ENCODE measurements at places on chromosomes 2 and 18.

- H3K4me1 ChIP-seq, result no peaks in the 10 kb centered on the region
- no peak for DNase-seq
- no peaks in the 10 kb centered on the region for H3K27me3 ChIP-seq
Measured at GRCh38 chr18:51169731-51170130, 27.8 kb downstream of the MEX3C start.

GRCh38 chr2:86500325-86501083 lies 59.3 kb downstream of the KDM3A start:
- no peak overlapping the region for H3K4me3 ChIP-seq
- no peak overlapping the region for H3K27ac ChIP-seq
- DNase-seq, result no peak
- H3K4me1 ChIP-seq, result no peaks in the 10 kb centered on the region
- no peaks in the 10 kb centered on the region for H3K27me3 ChIP-seq
- H3K36me3 ChIP-seq, result peaks cover 91% of the 10 kb centered on the region

DNA sequence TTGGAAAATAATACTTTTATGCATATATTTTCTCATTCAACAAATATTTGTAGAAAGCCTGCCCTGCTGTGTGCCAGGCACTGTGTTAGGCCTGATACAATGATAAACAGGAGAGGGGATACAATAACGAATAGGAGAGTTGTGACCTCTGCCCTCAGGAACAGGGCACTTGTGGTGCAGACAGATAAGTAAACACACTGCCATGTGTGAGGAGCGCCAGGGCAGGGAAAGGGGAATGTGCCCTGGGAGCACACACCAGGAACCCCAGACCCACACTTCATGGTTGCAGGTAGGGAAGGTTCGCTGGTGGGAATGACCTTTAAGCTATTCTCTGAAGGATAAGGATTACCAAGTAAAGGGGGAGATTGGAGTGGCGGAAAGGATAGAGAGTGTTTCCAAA lies 42.2 kb upstream of the DSC1 start:
- DNase-seq, result no peak
- H3K4me3 ChIP-seq, result no peak overlapping the region
- H3K27ac ChIP-seq, result no peak overlapping the region
- no peaks in the 10 kb centered on the region for H3K4me1 ChIP-seq
- H3K27me3 ChIP-seq, result no peaks in the 10 kb centered on the region

- no peaks in the 10 kb centered on the region for H3K36me3 ChIP-seq
- DNase-seq, result no peak
- no peak overlapping the region for H3K27ac ChIP-seq
- peaks cover 5% of the 10 kb centered on the region for H3K27me3 ChIP-seq
- H3K4me1 ChIP-seq, result no peaks in the 10 kb centered on the region
Measured at GRCh38 chr2:173059971-173060461, 15.6 kb upstream of the MAP3K20 start.

- H3K4me3 ChIP-seq, result no peak overlapping the region
- no peaks in the 10 kb centered on the region for H3K36me3 ChIP-seq
- no peak overlapping the region for H3K27ac ChIP-seq
- peaks cover 9% of the 10 kb centered on the region for H3K4me1 ChIP-seq
- DNase-seq, result no peak
- no peaks in the 10 kb centered on the region for H3K27me3 ChIP-seq
Measured at GRCh38 chr2:10158681-10159080, 36.1 kb downstream of the RRM2 start.

DNA sequence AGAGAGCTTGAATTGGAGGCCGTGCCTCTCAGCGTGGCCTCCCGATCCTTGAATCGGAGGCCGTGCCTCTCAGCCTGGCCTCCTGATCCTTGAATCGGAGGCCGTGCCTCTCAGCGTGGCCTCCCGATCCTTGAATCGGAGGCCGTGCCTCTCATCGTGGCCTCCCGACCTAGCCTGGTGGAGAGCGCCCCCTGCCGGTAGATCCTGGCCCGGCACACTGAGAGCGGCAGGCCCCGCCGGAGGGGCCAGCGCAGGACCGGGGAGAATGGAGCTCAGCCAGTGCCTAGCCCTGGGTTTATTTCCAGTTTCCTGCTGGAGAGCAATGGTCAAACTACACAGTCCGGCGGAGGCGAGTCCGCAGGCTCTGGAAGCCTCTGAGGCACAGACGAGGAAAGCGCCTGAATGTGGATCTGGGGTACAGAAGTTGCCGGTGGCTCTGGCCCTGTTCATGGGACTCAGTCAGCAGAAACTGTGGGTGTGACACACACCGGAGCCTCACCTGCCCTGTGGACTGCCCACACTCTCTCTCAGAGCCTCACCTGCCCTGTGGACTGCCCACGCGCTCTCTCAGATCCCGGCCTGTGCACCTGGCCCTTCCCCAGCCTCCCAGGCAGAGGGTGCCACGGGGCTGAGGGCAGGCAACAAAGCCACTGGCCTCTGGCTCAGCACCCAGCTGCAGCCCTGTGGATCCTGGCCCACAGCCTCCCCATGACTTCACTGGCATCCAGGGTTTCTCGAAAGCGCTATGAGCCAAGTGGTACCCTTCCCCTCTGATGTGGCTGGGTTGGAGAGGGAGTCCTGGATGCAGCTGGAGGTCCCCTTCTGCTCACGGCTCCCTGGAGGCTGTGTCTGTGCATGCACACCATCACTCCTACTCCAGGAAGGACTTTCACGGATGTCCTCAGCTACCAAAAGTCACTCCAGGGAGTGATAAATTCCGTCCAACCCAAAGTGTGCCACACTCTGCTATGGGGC lies 1.5 kb downstream of the IL36B start:
- no peaks in the 10 kb centered on the region for H3K4me1 ChIP-seq
- no peak for DNase-seq
- no peaks in the 10 kb centered on the region for H3K27me3 ChIP-seq

DNA sequence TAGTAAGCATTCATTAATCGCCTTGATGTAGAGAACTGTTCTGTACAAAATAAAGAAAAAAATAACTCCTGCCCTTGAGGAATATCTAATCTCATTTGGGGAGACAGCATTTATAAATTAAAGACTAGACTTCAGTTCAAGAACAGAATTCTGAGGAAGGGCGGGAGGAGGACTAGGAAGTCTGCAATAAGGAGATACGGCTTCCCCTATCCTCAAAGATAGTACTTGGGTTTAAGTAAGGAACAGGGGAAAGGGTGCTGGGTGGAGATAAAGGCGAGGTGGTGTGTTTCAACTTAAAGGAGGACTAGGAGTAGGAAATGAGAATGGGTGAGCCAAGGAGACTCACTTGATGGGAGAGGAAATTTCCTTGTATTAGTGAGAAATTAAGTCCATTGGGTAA lies 121.9 kb upstream of the MSTN start:
- peaks cover 12% of the 10 kb centered on the region for H3K4me1 ChIP-seq
- DNase-seq, result no peak
- H3K27me3 ChIP-seq, result peaks cover 17% of the 10 kb centered on the region
- no peak overlapping the region for H3K27ac ChIP-seq

GRCh38 chr18:76532875-76533274 lies 37.8 kb upstream of the ZNF516 start:
- H3K4me3 ChIP-seq, result no peak overlapping the region
- DNase-seq, result no peak
- no peak overlapping the region for H3K27ac ChIP-seq
- H3K27me3 ChIP-seq, result peaks cover 4% of the 10 kb centered on the region
- H3K4me1 ChIP-seq, result peaks cover 7% of the 10 kb centered on the region

DNA sequence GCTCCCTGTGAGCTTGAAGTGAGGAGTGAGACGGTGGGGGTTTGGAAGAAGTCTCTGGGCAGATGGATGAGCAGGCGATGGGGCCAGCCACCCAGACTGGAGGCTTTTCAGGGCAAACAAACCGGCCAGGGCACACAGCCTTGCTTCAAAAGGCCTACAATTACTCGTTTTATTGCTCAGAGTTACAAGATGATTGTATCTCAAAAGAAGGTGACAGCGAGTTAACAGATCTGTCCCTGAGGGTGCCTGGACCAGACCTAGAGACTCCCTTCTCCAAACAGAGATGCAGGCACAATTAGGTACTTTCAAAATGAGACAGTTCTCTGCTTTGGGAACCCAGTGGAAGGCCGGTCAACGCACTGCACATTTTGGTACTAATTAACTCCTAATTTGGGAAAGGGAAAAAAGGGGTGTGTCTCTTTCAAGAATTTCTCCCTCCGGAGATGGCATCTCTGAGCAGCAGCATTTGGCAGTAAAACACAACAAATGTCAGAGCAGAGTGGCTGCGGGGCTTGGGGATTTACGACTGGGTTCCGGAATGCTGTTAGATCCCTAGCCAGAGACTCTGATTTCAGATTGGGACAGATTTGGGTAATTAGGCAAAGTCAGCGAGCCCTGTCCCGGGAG lies 226.7 kb downstream of the TTC32 start:
- H3K36me3 ChIP-seq, result no peaks in the 10 kb centered on the region
- no peak overlapping the region for H3K27ac ChIP-seq
- no peak for DNase-seq
- peaks cover 10% of the 10 kb centered on the region for H3K27me3 ChIP-seq
- no peak overlapping the region for H3K4me3 ChIP-seq
- no peaks in the 10 kb centered on the region for H3K4me1 ChIP-seq

DNA sequence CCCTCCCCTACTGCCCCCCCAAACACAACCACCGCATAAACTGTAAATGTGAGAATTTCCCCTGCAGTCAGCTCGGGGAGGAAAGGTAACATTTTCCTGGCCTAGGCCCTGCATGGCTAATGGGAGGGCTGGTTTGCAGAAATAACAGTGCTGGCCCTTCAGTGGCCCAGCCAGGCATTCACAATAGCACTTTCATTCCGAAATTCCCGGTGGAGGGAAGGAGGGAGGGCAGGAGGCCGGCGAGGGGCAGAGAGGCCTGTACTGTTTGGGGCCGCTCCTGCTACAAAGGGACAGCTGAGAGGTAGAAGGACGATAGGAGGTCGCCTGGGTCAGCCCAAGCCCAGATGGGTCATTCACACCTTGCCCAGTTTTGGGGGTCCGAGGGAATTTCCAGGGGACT lies 11.3 kb downstream of the CYP26B1 start:
- no peaks in the 10 kb centered on the region for H3K27me3 ChIP-seq
- H3K4me1 ChIP-seq, result peaks cover 5% of the 10 kb centered on the region
- H3K27ac ChIP-seq, result no peak overlapping the region
- H3K4me3 ChIP-seq, result no peak overlapping the region
- DNase-seq, result no peak
- H3K36me3 ChIP-seq, result no peaks in the 10 kb centered on the region

DNA sequence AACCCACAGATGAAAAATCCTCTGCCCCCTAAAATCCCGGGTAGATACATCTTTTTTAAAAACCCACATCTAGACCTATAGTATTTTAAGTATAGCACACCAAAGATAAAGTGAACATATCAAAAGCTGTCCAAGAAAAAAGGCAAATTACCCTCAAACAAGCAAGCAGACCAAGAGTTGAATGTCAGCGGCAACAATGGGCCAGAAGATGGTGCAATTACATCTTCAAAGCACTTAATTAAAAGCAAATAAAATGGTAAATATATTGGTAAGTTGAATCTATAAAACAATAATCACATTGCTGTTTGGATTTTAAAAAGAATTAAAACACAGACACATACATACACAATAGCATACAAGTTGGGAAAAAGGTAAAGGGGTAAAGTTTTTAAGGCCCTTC lies 98.5 kb downstream of the MYOM1 start:
- no peaks in the 10 kb centered on the region for H3K36me3 ChIP-seq
- no peaks in the 10 kb centered on the region for H3K4me1 ChIP-seq
- no peak overlapping the region for H3K4me3 ChIP-seq
- no peak overlapping the region for H3K27ac ChIP-seq

- no peak for DNase-seq
- H3K27me3 ChIP-seq, result no peaks in the 10 kb centered on the region
- H3K27ac ChIP-seq, result no peak overlapping the region
Measured at GRCh38 chr18:25494888-25495287, 142.9 kb upstream of the ZNF521 start.

GRCh38 chr2:210611466-210611865 lies 55.1 kb downstream of the CPS1 start:
- no peaks in the 10 kb centered on the region for H3K4me1 ChIP-seq
- no peak overlapping the region for H3K27ac ChIP-seq
- no peak overlapping the region for H3K4me3 ChIP-seq
- DNase-seq, result no peak
- no peaks in the 10 kb centered on the region for H3K36me3 ChIP-seq

DNA sequence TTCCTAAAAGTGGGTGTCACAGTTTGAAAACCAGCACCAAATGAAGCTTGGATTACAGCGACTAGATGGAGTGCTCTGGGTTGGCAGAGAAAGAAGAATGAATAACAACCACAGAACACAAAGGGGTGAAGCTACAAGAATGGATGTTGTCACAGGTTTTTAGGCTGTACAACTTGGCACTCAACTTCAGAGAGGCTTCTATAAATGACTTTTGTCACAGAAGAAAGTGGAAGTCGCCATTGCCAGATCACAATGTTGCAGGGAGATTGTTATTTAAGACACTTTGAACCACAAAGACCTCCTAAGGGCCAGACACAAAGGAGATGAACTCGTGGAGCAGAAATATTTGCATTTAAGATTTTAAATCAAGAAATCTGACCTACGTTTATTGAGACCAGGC lies 354.2 kb downstream of the CDH7 start:
- DNase-seq, result no peak
- H3K4me1 ChIP-seq, result no peaks in the 10 kb centered on the region
- H3K4me3 ChIP-seq, result no peak overlapping the region
- H3K36me3 ChIP-seq, result no peaks in the 10 kb centered on the region
- H3K27me3 ChIP-seq, result no peaks in the 10 kb centered on the region
- no peak overlapping the region for H3K27ac ChIP-seq

DNA sequence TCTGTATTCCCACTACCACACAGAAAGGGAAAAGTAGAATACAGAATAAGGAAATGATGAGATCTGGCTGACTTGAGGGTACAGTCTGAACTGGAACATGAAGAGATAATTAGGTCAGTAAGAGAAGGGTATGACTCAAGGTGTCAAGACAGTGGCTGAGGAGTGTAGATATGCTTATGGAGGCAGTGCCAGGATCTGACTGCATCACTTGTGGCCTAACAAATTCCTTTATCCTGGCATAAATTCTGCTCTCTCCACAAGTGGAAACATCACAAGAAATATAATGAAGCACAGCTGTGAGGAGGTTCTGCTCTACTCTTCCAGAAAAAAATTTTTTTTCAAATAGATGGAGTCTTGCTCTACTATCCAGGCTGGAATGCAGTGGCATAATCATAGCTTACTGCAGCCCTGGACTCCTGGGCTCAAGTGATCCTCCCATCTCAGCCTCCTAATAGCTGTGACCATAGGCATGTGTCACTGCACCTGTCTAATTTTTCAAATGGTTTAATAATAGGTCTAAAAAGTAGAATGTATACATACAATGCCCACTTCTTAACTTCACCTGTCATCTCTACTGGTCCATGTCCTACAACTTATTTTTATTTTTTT lies 85.3 kb downstream of the C2orf74 start:
- no peak overlapping the region for H3K4me3 ChIP-seq
- DNase-seq, result no peak
- no peaks in the 10 kb centered on the region for H3K27me3 ChIP-seq
- H3K36me3 ChIP-seq, result peaks cover 69% of the 10 kb centered on the region
- no peak overlapping the region for H3K27ac ChIP-seq
- no peaks in the 10 kb centered on the region for H3K4me1 ChIP-seq

Data from CD4-positive, alpha-beta T cell (primary cell).